ENCODE measurements at places on chromosomes 7 and 10.

- DNase-seq = no peak
These were observed 142.7 kb downstream of the ELFN1 start for GRCh38 chr7:1812509-1813393.

DNA sequence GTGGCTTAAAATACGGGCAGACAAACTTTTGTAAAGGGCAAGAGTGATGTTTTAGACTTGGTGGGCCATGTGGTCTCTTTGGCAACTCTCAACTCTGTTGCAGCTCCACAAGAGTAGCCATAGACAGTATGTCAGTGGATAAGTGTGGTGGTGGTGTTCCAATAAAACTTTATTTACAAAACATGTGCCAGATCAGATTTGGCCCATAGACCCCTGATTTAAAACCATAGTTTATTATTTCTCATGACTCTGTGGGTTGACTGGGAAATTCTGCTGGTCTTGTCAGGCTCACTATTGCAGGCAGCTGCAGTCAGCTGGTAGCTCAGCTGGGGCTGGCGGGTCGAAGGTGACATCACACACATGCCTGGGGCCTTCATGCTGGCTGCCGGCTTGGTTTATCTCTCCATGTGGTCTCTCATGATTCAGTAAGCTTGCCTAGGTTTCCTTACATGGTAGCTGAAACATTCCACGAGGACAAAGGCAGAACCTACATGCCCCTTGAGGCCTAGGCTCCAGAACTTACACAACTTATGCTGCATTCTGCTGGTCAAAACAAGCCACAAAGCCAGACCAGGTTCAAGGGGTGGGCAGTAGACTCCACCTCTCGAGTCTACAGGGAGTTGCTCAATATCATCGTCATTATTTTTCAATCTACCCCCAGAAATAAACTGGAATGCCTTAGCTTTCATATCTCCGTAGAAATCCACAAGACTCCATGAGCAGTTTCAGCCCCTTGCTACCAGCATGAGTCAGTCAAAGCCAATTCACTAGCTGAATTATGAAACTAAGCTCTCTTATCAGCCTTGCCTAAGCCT lies 245.7 kb downstream of the WDR11 start:
- DNase-seq = no peak

DNA sequence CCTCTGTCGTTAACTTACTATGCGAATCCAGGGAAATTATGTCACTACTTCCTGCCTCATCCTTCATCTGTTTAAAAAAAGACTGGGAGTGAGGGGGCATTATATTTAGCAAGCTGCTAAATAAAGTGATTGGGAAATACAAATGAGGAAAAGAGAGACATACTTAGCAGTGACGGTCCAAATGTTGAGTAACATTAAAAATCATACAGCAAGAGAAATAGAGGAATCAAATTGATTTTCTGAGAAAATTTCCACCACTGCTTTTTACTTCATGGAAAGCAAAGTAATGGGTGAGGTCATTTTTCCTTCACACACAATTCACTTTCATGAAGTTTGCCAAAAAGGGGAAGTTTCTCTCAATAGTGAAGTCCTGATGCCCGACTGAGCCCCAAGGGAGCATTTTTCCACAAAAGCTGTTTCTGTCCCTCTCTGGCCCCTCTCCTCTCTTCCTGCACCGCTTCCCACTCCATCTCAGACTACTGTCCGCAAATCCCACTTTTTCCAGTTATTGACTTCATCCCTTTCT lies 61.9 kb upstream of the ADO start:
- no peak for DNase-seq

- DNase-seq = no peak
These were observed 200.4 kb upstream of the NFE2L3 start for GRCh38 chr7:25951414-25952260.

DNA sequence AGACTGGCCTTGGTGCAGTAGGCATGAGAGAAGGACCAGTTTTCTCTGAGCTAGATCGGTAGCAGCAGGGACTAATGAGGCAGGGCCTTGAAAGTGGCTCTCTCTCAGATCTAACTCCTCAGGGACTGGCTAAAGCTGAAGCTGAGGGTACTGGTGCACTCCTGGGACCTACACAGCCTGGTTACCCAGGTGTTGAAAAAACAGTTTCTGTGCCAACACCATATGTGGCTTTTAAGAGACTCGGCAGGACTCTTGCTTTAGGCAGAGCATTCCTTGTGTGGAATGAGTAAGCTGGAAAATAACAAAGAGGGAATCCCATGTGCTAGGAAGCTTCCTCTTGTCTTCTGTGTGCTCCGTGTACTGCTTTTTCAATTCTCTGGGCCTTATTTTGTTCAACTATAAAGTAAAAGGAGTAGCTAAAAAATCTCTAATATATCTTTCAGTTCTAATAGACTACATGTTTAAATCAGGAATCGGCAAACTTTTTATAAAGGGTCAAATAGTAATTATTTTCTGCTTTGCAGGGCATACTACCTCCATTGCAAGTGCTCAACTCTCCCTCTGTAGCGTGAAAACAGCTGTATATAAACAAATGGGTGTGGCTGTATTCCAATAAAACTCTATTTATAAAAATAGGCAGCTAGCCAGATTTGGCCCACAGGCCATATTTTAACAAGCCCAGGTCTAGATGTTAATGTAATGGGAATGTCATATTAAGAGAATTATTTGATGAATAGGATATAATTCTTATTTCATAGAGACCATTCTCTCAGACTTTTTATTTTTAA lies 186.1 kb upstream of the KAT6B start:
- DNase-seq = no peak

- no peak for DNase-seq
These were observed 5.6 kb upstream of the PAX2 start for GRCh38 chr10:100739517-100740368.

- no peak for DNase-seq
These were observed 94.1 kb upstream of the ZNF800 start for GRCh38 chr7:127486654-127487053.

GRCh38 chr10:93993414-93993781 lies 333 bp upstream of the PLCE1 start:
- no peak for DNase-seq

GRCh38 chr10:34850558-34850957 lies 35.5 kb upstream of the PARD3 start:
- no peak for DNase-seq

GRCh38 chr7:150449206-150449952 lies 1.1 kb upstream of the GIMAP8 start:
- DNase-seq = no peak

DNA sequence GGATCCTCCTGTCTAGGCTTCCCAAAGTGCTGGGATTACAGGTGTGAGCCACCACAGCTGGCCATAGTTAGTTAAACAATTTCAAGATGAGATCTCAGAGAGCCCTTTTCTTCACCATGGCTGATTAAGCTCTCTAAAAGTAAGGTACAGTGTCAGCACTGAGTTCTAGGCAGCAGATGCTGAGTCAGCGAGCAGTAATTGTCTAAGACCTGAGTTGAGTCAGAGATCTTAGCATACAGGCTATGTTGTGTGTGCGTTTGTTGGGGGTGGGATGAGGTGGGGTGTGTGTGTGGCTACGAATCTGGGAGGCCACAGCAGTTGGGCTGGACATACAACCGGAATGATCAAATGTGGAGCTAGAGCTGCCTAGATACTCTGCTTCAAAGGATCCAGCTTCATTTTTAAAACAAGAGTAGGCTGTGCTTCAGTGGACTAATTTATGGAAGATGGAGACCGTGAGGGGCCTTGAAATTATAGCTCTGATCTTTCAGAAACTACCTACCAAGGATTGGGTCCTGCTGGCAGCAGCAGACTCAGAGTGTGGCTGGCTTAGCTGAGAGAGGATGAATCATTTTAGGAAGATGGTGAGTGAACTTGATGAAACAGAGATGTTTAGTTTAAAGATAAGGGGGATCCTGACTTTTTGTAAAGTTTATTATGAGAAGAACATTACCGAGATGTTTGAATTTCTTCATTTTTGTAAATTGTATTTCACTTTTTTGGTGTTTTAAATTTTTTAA lies 17.5 kb upstream of the MTPN start:
- DNase-seq = no peak
